ENCODE measurements at places on chromosomes 4 and X.

DNA sequence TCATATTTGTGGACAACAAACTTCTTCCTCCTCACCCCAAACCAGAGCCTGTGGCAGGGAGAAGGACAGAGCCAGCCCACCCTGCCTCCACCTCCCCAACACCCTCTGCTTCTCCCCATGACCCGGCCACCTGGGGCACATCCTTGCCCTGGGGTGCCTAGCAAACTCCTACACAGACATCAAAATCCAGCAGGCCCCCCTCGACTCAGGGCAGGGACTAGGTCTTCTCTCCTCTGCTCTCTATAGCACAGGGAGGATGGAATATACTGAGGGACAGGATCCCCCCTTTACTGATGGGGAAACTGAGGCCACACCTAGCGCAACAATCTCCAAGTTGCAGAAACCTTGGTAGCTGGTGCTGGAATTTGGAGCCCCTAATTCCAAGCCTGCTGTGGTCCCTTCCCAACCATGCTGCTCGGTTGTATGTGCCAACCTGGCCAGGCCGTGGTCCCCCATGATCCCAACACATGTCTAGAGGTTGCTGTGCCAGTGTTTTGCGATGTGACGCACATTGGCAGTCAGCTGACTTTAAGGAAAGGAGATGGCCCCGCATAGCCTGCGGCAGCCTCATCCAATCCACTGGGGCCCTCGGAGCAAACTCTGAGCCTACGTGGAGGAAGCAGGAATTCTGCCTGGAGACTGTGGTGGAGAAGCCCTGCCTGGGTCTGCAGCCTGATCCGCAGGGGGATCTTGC lies 53.9 kb upstream of the ADRA2C start:
- no peak for DNase-seq

GRCh38 chrX:129227366-129227765 lies 295.9 kb downstream of the SMARCA1 start:
- no peak for DNase-seq

DNA sequence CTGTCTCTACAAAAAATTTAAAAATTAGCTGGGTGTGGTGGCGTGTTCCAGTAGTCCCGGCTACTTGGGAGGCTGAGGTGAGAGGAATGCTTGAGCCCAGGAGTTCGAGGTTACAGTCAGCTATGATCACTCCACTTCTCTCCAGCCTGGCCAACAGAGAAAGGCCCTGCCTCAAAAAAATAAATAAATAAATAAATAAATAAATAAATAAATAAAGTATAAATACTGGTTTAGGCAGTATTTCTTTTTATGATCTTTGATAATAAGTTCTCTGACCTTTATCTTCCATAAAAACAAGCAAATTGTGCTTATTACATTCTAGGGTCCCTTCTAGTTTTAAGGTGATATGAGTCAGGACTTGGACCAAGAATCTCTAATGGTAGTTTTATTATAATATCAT lies 320.3 kb downstream of the PCDH19 start:
- DNase-seq, result no peak

- no peak for DNase-seq
These were observed 34.0 kb downstream of the INPP4B start for GRCh38 chr4:142812091-142812490.

GRCh38 chr4:110492522-110492921 lies 16.6 kb downstream of the ENPEP start:
- DNase-seq, result no peak
